ENCODE measurements at places on chromosomes 7 and 10. TPM values are rescaled to one million over a fixed set of nuclear protein-coding genes. Genes with fewer than 3 reads are reported as not detected.

UNC5B gene
- 14.5 TPM for total RNA-seq

SUN3 gene
- not detected for total RNA-seq

PSTK gene
- 2.8 TPM for total RNA-seq

ITIH5 gene
- not detected for total RNA-seq

PIK3AP1 gene
- total RNA-seq: 0.40 TPM

HOXA5 gene
- 12.7 TPM for total RNA-seq

DNA2 gene
- 29.1 TPM for total RNA-seq

GJD4 gene
- total RNA-seq: not detected

OR2A1 gene
- not detected for total RNA-seq

ZNF467 gene
- total RNA-seq: 4.5 TPM

RBAK gene
- 15.3 TPM for total RNA-seq

SLC13A1 gene
- not detected for total RNA-seq

ANXA8L1 gene
- total RNA-seq: not detected

RNF32 gene
- total RNA-seq: 0.29 TPM

TDRD1 gene
- total RNA-seq: not detected

GNG11 gene
- 123 TPM for total RNA-seq

CYP26C1 gene
- total RNA-seq: 0.80 TPM

PSMC2 gene
- 242 TPM for total RNA-seq

TACC2 gene
- total RNA-seq: 23.4 TPM

STAG3 gene
- 3.3 TPM for total RNA-seq

EN2 gene
- total RNA-seq: not detected

SLC26A4 gene
- total RNA-seq: 1.7 TPM

PWWP2B gene
- 7.7 TPM for total RNA-seq

SLC18A3 gene
- total RNA-seq: not detected

LIPN gene
- not detected for total RNA-seq

AGR3 gene
- not detected for total RNA-seq

ADAM22 gene
- 0.79 TPM for total RNA-seq

NUTM2E gene
- total RNA-seq: not detected

PCDH15 gene
- total RNA-seq: not detected

GALNT17 gene
- total RNA-seq: not detected

C7orf57 gene
- total RNA-seq: not detected

SSC4D gene
- 0.13 TPM for total RNA-seq

NPSR1 gene
- not detected for total RNA-seq

CALML5 gene
- total RNA-seq: not detected

CTAGE4 gene
- total RNA-seq: 1.1 TPM

HOGA1 gene
- total RNA-seq: 0.36 TPM

ACTR3C gene
- 0.07 TPM for total RNA-seq
